ENCODE measurements at places on chromosomes 7 and 10.
A peak's percentile ranks its signal among the peaks of the same experiment; 100 is the strongest.

- DNase-seq: no peak
These were observed 192.3 kb upstream of the STK17A start for GRCh38 chr7:43390576-43390975.

- no peak for DNase-seq
These were observed 8.2 kb upstream of the CLIP2 start for GRCh38 chr7:74280985-74281384.

DNA sequence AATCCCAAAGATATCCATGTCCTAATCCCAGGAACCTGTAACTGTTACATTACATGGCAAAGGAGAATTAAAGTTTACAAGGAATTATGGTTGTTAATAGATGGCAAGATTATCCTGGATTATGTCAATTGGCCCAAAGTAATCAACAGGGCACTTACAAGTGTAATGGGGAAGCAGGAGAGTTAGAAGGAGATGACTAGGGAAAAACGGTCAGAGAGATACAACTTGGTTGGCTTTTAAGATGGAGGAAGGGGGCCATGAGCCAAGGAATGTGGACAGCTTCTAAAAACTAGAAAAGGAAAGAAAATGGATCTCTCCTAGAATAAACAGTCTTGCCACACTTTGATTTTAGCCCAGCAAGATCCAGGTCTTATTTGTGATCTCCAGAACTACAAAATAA is 3.3 kb downstream of the JMJD1C start:
- no peak for DNase-seq

GRCh38 chr7:37110660-37111424 is 337.8 kb downstream of the ELMO1 start:
- no peak for DNase-seq

DNA sequence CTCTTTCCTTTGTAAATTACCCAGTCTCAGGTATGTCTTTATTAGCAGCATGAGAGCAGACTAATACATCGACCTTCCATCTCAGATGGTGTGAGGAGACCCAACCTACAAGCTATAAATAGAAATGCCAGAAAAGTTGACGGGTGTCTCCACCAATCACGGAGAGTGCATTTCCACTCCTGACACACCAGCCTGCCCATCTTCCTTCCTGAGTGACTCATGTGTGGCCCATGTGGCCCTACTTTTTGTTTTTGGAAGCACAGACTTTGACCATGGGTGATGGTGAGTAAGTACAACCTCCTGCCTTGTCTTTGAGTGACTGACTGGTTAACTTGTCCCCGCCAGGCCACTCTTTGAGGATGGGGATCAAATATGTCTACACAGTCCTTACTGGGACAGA is 147.0 kb downstream of the OAT start:
- DNase-seq: no peak

DNA sequence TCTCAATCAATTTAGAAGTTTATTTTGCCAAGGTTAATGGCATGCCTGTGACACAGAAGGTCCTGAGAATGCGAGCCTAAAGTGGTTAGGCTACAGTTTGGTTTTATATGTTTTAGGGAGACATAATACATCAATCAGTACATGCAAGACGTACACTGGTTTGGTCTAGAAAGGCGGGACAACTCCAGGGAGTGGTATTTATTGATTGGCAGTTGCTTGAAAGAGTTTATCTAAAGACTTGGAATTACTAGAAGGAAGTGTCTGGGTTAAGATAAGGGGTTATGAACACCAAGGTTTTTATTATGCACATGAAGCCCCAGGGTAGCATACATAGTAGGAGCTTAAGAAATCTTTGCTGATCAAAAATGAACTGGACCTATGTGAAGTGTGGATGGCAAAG is 21.5 kb downstream of the NPVF start:
- no peak for DNase-seq

- DNase-seq: no peak
These were observed 863 bp downstream of the CALD1 start for GRCh38 chr7:134780166-134780828.

DNA sequence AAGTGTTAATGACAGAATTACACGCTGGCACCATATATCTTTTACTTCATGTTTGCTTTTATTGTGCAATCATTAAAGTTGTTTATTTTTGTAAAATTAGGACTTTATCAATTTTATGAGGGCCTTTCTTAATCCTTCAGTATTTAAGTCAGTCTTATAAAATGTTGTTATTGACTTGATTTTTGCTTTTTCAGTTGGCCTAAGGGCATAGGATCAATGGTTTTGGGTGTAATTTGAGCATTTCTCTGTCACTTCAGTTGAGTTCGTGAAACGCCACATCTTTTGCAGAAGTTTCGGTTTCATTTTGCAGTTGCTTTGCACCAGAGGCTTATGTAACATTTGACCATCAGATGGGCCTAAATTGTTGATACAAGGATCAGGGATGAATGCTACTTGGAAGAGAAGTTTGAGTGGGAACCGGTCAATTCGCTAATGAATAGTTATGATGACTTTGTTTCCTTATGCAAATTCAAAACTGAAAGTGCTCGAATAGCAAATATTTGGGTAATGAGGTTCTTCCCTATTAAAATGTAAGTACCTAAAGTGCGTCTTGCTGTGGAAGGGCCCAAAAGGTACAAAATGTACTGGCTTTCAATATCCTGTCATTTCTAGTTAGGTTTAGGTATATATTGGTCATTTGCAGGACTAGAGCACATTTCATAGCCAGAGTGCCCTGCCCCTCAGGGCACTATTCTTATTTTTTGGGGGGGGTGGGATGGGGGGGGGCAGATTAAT is 340.9 kb downstream of the LRMDA start:
- DNase-seq: no peak

DNA sequence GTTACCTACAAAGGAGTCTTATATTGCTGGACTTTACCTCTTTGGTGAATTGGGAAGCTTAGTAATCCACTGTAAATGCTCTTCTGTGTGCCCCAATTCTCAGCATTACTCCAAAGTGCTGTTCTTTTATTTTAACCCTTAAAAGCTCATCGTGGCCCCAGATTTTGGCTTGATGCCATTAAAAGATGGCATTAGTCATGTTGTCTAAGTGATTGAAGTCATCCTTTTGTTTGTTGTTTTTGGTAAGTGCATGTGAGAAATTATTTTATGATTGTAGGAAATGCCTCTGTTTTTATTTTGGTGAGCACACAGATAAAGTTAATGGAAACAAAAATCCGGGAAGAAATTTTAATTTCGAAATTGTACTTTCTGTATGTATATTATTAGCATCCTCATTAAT is 82.5 kb upstream of the GATA3 start:
- no peak for DNase-seq

DNA sequence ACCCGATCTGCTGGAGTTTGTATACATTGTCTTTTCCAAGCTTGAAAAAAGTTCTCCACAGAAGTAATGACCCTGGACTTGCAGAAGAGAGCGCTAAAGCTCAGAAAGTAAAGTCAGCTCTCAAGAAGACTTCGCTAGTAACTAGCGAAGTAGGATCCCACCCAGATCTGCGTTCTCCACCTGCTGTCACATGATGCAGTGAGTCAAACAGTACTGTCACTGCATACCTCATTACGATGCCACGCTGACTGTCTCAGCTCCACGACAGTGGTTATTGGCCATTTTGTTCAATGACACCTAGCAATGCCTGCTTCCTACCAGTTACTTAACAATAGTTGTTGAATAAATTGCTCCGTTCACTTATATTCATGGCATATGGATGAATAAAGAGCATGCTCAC is 29.7 kb upstream of the SEC61G start:
- peak; percentile 43 for DNase-seq

DNA sequence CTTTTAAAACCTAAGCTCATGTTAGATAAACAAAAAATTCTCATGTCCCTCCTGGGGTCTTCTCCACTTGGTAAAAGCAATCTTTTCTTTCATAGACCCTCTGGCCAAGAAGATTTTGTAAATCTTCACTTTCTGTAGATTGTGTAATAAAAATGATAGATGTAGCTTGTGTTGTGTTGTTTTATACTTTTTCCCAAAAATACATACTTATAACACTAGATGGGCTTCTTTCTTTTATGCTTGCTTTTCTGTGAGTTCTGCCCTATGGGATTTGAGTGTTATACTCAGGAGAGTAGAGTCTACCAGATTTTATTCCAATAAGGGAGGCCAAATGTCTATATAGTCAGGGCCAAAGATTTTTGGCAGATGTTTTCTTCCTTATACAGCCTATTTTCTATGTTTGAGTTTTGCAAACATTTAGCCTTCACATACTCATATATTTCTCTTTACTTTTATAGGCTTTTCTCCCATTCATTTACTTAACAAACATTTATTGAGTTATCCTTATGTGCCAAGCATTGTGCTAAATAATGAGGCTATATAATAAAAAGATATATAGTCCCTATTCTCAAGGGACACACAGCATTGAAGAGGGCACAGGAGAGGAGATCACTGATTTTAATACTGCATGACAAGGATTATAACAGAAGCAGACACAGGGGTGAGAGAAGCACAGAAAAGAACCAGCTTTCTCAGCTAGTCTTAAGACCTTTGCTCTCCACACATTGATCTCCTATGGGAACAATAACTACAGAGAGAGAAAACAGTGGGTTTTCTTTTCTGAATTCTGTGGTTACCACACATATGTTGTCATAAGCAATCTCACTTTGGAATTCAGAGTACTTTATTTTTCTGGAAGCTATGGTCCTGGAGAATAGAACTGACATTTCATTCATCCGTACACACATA is 58.0 kb upstream of the PNLIP start:
- DNase-seq: no peak

GRCh38 chr10:114943000-114943399 is 5.0 kb downstream of the TRUB1 start:
- no peak for DNase-seq

- DNase-seq: no peak
These were observed 271.1 kb downstream of the PTPRN2 start for GRCh38 chr7:158316466-158317031.

DNA sequence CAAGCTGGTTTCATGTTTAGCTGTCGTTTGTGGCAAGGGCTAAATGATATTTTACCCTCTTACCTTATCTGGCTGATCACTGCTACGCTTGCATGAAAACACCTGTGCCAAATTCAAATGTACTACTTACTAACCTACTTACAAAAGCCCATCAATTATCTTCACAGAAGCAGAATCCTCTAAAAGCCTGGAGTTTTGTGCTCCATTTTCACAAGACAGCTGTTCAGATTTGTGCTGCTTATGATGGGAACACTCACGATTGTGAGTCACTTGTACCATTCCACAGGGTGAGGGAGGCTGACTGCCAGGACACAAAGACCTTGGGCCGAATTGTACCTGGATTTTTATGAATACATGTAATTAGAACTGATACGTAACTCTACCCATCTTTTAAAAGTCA is 245.0 kb upstream of the NPY start:
- DNase-seq: no peak

- DNase-seq: no peak
These were observed 99.4 kb downstream of the CCDC3 start for GRCh38 chr10:12902135-12902572.

DNA sequence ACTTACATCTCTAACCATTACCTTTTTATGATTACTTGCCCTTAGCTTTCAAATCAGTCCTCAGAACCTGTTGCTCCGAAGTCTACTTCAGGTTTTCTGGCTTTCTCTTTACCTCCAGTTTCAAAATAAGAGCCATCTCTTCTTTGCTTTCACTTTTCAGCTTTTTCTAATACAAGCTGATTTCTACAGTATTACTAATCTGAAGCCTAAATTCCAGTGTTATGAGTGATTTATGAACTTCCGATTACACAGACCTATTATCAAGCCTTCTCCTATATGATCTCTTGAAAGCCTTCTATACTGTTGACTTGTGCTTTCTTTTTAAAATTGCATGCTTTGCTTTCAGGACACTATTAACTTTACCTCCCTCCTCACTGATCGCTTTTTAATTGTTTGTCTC is 1307.8 kb upstream of the CELF2 start:
- DNase-seq: no peak

DNA sequence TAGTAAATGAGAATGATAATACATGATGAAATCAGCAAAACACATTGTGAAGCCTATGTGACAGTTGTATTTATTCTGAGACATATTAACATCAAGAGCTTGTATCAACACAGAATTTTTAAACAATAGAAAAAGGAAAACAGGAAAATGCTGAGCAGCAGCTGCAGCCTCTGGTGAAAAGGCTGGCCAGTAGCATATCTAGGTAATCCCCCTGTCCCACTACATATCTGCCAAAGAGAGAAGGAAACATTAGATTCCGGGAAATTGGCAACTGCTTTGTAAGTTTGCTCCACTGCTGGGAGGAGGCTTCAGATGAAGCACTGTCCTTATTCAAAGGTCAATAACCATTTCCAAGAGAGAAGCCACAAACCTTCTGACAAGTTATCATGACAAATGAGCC is 89.4 kb downstream of the RALA start:
- no peak for DNase-seq

- no peak for DNase-seq
These were observed 70.8 kb upstream of the PDZD8 start for GRCh38 chr10:117445992-117446391.

GRCh38 chr7:40586197-40586596 is 451.4 kb downstream of the SUGCT start:
- DNase-seq: no peak

Data from NCI-H524 treated with DMSO at 0.1 percent for 48 hours (cell line).